Stimulated activated CD4-positive, alpha-beta T cell treated with anti-CD3 and anti-CD28 coated beads, TNF-alpha, amount 100 ng/mL, for 1 hour (primary cell): ENCODE measurements at places on chromosomes 11 and 22.

DNA sequence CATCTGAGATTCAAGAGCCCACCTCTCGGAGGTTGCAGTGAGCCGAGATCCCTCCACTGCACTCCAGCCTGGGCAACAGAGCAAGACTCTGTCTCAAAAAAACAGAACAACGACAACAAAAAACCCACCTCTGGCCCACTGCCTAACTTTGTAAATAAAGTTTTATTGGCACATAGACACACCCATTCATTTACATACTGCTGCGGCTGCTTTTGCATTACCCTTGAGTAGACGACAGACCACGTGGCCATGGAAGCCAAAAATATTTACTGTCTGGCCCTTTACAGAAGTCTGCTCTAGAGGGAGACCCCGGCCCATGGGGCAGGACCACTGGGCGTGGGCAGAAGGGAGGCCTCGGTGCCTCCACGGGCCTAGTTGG, 47.0 kb downstream of the GRAMD4 start:
- no peak for DNase-seq

GRCh38 chr22:31929167-31929930, 15.0 kb upstream of the YWHAH start:
- DNase-seq, result no peak

- no peak for DNase-seq
These were observed 40.8 kb upstream of the LMO2 start for GRCh38 chr11:33932721-33933120.

GRCh38 chr22:50526834-50527801, 1.7 kb upstream of the SCO2 start:
- no peak for DNase-seq

DNA sequence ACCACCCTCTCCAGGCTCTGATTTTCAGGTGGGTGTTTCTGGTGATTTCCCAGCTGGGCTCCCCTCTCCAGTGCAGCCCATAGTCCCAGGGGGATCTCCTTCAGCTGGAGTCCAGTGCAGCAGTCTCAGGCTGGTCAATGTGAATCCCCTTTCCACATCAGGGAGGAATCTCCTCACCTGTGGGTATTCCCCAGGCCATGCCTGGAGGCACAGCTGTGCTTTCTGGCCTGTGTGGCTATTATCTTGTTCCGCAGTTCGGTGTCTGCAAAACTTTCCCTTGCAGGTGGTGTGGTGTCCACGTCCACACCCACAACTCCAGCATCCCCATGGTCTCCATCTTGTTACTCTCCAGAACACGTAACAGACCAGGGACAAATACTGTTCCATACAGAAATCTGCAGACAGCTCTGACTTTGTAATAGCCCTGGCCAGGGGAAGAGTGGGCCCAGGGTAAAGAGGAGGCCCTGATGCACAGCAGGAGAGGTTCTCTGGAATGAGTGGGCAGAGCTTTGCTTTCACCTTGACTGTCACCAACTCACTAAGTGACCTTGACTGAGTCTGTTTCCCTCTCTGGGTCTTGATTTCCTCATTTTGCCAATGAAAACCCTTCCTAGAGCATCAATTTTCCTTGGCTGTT, 183.2 kb downstream of the CSNK2A3 start:
- no peak for DNase-seq
